ENCODE measurements at places on chromosomes 3 and 15.

DNA sequence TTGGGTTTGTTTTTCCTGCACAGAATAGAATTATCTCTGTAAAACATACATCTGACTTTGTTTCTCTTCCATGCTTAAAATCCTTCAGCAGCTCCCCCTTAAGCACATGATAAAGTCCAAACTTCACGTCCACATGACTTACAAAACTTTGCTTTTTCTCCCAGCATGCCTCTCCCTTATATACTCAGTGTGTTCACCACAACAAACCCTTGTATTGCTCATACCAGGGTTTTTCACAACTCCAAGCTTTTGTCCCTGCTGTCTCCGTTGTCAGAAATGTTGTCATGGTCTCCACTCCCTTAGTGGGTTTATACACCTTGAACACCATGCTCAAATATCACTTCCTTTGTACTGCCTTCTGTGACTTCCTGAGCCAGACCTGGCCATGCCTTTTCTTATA, 91.1 kb upstream of the MITF start:
- no peak for DNase-seq

- DNase-seq, result no peak
Measured at GRCh38 chr3:196048922-196049598, 32.8 kb downstream of the TFRC start.

- no peak for DNase-seq
Measured at GRCh38 chr3:24495326-24495994, 810 bp upstream of the THRB start.

DNA sequence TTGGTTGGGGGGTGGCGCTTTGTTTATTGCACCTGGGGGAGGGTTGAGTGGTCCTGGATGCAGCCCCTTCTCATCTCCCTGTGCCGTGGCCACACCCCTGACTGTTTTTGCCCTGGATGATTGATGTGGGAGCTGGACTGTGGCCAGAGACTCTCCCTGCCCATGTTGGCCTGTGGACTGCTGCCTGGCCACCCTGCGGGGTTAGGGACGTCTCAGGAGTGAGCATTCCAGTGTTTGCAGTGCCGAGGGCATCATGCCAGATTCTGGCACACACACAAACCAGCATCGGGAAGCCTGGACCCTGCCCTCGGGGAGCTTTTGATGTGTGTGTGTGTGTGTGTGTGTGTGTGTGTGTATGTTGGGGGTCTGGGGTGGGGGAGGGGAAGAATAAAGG, 15.8 kb downstream of the APBA2 start:
- no peak for DNase-seq

DNA sequence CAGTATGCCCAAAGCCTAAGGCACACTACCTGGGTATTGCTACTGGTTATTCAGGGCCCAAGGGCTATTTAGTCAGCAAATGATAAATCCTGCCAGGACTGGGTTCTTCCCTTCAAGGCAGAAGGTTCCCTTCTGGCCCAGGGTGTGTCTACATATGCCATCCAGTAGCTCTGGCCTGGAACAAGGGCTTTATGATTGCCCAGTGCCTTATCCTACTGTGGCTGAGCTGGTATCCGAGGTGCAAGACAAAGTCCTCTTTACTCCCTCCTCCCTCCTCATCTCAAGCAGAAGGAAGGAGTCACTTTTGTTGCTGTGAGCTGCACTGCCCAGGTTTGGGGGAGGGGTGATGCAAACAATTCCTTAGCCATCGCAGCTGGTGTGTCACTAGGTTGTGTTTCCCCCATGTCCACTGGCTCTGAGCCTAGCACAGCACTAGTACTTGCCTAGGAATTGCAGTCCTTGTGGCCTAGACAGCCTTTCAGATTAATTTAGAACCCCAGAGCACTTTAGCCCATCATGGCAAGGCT, 221.8 kb upstream of the TGFBR2 start:
- DNase-seq, result no peak

DNA sequence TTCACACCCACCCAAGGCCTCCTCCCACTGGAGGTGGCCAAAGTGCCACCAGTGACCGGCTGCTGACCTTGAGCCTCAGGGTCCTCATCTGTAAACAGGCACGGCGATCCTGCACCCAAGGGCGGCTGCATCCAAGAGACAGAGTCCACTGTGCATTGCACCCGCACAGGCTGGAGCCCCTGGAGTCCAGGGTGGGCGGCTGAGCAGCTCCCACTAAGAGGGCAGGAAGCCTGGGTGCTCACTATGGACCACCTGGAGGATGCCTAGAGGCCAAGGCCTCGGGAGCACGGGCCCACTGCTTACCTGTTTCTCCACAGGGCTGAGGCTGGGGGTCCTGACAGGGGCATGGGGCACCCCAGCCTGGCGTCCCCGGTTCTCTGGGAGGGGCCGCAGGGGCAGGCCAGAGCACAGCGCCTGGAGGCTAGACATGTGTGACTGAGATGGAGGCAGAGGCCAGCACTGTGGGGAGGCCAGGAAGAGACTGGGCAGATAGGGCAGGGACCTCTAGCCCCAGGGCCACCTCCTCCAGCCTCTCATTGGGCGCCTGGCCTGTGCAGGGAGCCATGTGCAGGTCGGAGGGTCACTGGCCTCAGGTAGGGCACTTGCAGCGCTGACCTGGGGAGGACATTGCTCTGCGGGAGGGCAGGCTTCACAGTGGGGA, at the start of gene UROC1:
Gene UROC1 (minus strand): TSS at position 483 of the 661 bp plus-strand sequence. CDS start 54 bp downstream, at position 429.
- DNase-seq, result no peak

GRCh38 chr3:144549166-144549565, 577.5 kb downstream of the DIPK2A start:
- DNase-seq, result no peak

- no peak for DNase-seq
Measured at GRCh38 chr15:82647045-82647834, at the start of gene CPEB1. Gene CPEB1, minus strand, starts transcription at chr15:82647363. Its CDS starts 18,904 bp downstream, at chr15:82628459.

- no peak for DNase-seq
Measured at GRCh38 chr15:28098360-28098765, 752 bp downstream of the OCA2 start.

- DNase-seq, result no peak
Measured at GRCh38 chr3:182906036-182906435, 74.3 kb downstream of the DCUN1D1 start.

DNA sequence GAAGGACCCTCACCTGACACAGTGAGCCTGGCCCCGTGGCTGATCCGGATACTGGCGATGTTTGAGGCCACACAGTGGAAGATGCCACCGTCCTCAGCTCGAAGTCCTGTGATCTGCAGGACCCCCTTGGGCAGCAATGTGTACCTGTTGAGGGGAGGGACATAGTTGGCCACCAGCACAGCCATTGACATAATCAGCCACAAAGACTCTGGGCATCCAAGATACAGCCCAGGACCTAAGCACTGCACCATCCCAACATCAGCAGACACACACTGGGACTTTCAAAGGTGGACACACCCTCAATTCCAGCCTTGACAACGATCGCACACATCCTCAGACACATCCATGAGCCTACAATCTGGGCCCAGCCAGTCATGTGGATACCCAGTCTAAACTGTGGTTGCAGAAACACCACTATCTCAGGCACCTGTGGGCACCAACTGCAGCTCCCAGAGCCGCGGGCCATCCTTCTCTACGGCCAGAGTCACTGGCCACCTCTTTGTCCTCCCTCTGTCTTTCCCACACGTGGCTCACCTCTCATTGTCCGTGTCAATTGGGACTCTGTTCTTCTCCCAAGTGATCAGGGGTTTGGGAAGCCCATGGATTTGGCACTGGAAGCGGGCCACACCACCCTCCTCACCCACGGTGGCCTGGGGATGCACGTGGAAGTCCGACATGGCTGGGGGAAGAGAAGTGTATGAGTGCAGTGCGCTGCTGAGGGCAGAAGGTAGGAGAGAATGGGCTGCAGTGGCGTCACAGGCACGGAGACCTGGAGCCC, 31.0 kb downstream of the RNU5B-1 start:
- no peak for DNase-seq

GRCh38 chr15:66573348-66573718, 7.5 kb upstream of the LCTL start:
- no peak for DNase-seq

DNA sequence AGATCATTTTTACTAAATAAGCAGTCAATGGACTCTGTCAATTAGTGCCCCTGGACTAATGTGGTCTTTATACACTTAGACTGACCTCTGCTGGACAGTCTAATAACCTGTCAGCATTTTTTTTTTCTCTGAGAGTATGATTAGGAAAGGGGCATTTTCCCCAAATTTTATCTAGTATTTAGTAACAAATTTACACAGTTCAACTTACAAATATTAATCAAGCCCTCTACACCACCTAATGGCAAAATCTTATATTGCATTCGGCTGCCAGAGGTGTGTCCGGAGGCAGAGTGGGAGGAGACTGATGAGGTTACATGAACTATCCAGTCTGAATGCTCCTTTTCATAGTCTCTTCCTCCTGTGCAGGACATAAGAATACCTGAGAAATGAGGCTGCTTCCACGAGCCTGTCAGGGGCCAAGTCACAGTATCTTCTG, 36.0 kb upstream of the COLQ start:
- peak; percentile 3 for DNase-seq

GRCh38 chr3:142053244-142053643, 96.1 kb downstream of the TFDP2 start:
- no peak for DNase-seq

GRCh38 chr3:194083637-194084224, 52.2 kb upstream of the HES1 start:
- no peak for DNase-seq

DNA sequence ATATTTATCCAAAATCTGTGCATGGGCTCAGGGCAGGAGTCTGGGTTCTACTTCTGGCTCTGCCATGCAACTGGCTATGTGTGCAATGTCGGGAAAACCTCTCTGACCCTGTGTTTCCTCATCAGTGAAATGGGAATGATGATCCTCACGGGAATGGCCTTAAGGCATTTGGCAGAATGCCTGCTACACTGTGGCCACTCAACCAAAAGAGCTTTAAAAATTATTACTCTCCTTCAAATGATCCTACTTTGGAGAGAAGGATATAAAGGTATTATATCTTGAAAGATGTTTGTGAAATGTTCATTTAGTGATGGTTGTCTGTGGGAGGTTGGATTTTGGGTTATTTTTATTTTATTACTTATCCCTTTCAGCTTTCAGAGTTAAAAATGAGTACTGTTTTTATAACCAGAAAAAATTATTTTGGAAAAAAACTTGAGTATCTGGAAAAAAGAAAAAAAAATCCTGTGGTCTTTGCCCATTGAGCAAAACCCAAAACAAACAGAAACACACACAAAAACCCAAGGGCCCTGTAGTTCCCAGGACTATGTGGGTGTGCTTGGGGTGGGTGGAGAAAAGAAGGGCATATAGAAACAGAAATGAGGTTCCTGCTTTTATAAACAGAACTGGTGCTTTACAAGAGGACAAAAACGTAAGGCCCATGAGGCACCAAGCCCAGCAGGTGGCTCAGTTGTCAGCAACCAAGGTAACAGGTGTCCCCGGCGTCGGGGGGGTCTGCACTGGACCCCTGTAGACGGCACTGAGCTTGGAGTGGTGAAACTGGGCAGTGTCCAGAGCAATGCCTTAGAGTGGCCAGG, 22.0 kb downstream of the RGMA start:
- DNase-seq, result no peak

GRCh38 chr3:11556851-11557644, 86.7 kb downstream of the VGLL4 start:
- no peak for DNase-seq

GRCh38 chr3:12803371-12803770, 6.9 kb downstream of the CAND2 start:
- no peak for DNase-seq

- DNase-seq, result no peak
Measured at GRCh38 chr3:42778644-42779043, 5.6 kb upstream of the CCDC13 start.

DNA sequence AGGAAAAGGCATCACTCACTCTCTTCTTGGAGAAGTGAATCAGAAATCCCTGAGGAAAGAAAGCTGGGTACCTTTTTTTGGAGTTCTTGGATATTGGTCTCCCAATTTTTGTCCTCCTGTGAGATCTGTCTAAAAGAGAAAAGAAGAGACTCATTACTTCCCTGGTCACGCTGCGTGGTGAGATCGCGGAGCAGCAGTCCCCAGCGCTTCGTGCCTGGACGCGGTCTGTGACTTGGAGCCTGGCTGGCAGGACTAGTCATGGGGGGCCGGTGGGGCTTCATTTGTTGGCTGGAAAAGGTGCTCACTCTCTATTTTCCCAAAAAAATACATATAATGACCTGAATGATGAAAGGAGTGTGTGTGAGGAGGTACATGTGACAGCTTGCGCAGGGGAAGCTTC, 144.0 kb downstream of the OCA2 start:
- DNase-seq, result no peak

DNA sequence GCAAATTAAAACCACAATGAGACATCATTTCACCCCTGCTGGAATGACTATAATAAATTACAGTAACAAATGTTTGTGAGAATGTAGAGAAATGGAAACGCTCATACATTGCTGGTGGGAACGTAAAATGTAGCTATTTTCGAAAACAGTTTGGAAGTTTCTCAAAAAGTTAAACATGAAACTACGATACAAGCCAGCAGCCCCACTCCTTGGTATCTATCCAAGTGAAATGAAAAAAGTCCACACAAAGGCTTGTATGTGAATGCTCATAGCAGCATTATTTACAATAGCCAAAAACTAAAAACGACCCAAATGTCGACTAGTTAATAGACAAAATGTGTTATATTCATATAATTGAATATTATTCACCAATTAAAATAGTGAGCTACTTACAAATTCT, 22.9 kb upstream of the CFAP20DC start:
- DNase-seq, result no peak

DNA sequence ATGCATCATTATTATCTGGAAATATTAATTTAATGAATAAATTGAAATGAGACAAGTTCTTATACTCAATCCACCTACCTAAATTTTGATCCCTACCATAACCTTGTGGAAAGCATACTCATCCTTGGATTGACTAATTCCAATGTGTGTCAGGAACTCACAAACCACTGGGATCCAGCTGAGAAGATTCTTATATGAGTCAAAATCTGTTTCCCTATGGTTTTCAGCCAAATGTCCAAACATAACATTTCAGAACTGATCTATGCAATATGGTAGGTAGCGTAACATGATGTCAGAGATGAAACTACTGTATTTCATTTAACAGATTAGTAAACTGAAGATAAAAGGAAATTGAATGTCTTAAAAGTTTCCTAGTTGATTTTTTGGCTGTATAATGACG, 250.0 kb downstream of the PLOD2 start:
- DNase-seq, result no peak

DNA sequence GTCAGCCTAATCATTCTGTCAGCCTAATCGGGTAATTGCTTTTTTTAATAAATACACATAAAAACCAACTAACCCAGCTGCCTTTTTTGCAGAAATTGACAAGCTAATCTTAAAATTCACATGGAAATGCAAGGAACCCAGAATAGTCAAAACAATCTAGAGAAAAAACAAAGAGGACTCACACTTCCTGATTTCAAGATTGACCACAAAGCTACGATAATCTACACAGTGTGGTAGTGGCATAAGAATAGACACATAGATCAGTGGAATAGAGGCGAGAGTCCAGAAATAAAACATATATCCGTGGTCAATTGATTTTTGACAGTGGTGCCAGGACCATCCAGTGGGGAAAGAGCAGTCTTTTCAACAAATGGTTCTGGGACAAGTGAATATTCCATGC, 2.4 kb upstream of the C3orf20 start:
- no peak for DNase-seq

- peak; percentile 55 for DNase-seq
Measured at GRCh38 chr15:82680200-82681102, 29.2 kb downstream of the AP3B2 start.

Data from stimulated activated CD8-positive, alpha-beta memory T cell treated with anti-CD3 and anti-CD28 coated beads, Interleukin-4, amount 100 ng/mL, for 1 hour (primary cell).